NCI-H446 treated with DMSO at 0.1 percent for 48 hours (cell line): ENCODE measurements at places on chromosomes 12 and 14.

GRCh38 chr14:34029921-34030334 is 79.1 kb upstream of the EGLN3 start:
- no peak for DNase-seq

- DNase-seq, result no peak
Measured at GRCh38 chr14:43503508-43503907, 1003.6 kb downstream of the FSCB start.

- no peak for DNase-seq
Measured at GRCh38 chr12:65335981-65336380, 57.5 kb downstream of the MSRB3 start.

- DNase-seq, result no peak
Measured at GRCh38 chr14:28407996-28408395, 358.6 kb upstream of the FOXG1 start.

DNA sequence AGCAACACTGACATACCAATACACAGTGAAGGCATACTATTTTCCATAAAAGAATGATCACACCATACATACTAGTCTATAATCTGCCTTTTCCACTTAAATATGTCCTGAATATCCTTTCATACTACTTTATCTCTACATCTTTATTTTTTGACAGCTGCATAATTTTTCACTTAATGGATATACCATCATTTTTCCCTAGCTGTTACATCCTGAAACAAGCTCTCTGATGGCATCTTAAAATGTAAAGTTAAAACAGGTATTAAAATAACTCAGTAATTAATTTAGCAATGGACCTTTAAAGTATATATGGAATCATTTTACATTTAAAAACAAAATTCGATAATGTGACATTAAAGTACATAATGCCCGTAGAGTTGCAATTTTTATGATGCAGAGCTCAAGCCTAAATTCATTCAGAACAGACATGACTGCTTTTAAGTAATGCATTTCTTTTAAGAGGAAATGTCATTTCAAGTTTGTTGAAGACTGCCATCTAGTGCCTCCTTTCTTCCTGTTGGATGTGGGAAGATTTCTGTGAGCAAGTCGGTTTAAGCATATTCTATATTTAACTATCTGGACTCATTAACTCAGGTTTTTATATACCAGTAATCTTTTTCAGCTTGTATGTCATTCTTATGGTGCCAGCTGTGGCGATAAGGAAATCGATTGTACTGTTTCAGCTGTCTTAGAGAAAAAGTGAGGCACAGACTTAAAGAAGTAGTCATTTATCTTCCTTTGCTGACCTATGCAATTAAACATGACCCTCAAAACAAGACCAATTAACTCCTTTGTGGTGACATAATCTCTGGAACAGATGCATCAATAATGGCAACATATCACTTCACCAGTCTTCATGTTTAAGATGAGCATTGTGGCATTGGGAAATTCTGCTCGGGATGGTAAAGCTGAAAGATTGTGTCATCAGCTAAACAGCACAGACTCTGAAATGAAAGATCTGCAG is 20.3 kb downstream of the PRICKLE1 start:
- peak; percentile 38 for DNase-seq

DNA sequence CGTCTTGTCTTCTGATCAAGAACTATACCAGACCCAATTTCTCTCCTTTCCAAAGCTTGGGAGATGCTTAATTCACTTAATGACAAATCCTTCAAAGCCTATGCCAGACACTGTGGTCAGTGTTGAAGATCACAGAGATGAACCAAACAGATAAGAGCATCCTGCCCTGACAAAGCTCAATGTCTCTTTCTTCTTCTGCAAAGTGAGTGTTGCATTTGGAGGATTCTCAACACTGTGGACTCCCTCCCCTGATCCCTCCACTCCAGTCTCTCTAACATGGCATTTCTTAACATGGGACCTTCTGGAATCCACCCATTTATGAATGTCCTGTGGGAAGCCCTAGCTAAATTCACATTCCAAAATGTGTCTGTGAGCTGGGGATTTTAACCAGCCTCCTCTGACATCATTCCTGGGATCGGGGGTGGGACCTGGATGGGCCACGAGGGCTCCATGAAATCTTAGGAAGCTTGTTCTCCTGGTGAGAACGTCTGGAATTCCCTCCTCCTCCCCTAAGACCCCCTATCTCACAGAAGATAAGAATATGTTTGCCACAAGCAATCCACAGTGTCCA is 20.3 kb downstream of the SYNE3 start:
- no peak for DNase-seq

- DNase-seq, result no peak
Measured at GRCh38 chr12:31562594-31563328, 28.2 kb downstream of the DENND5B start.

DNA sequence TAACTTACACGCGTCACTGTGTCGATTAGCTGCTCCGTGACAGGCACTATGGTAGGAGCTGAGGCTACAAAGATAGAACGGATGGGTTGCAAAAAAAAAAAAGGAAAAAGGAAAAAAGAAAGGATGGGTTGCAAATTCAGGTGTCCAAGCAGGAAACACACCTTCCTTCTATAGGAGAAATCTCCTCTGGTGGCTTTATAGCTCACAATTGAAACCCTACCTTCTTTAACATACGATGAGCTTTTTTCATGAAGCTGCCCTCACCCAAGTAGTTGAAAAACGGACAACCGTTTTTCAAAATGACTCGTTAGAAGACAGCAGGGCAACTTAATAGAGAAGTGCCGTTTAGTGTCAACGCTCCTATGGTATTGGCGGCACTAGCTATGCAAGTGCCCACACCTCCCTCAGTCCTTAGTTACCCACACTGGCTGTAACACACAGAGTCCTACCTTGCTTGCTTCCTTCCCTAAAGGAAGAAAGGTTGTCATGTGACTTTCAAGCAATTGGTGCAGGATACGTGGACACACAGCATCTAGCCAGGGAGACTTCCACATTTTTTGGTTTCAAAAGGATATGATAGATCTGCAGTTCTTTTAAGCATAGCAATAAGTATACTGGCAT is 682 bp upstream of the TRIP11 start:
- no peak for DNase-seq

GRCh38 chr12:58346032-58346632 is 404.8 kb downstream of the ATP23 start:
- DNase-seq, result peak; percentile 35

DNA sequence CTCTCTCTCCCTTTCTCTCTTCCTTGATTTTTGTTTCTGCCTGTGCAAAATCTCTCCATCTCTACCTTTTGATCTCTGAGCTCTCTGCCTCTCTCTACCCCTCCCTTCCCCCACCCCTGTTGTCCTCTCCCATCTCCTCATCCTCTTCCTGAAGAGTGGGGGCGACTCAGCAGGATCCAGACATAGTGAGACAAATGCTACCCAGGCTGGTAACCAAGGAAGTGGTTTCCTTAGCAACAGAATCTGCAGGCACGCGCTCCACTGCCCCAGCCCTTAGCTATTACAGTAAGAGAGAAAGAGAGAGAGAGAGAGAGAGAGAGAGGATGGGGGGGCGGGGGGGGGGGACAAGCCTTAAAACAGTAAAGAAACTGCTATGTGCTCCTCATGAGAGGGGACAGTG is 85.6 kb downstream of the CMKLR1 start:
- DNase-seq, result no peak

GRCh38 chr14:103740991-103741689 is 25.5 kb downstream of the ZFYVE21 start:
- DNase-seq, result no peak

GRCh38 chr12:80936353-80936641 is 1.4 kb downstream of the LIN7A start:
- DNase-seq, result no peak

DNA sequence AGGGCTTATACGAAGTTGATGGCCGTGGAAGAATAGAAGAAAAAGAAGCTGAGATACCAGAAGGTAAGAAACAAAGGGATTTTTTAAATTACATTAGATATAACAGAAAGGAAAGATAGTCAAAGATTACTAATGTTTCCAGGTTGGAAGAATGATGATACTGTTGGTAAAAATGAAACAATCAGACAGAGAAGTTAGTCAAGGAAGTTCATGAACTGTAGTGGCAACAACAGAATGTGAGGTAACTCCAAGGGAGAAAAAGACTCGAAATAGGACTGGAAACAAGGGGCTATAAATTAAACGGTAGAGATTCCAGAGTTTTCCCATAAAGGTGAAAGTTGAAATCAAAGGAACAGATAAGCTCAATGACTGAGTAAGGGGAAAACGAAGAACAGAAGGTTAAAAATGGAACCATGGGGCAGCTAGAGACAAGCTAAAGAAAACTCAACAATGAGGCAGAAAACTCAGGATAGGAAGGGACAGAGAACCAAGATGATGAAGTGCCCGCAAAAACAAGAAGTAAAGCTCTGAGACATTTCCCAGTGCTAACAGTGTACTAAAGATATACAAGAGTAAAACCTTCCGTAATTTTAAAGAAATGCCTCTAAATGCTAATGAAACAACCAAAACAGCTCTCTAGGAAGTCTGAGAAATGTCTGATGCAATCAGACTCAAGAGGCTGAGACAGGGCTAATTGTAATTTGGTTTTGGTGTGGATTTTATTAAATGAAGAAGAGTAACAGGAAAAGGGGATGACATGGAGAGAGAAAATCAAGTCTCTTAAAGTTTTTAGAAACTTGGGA is 70.0 kb downstream of the PPP2R5E start:
- no peak for DNase-seq

GRCh38 chr12:127928615-127929571 is 338.1 kb upstream of the TMEM132C start:
- no peak for DNase-seq

GRCh38 chr14:67933266-67933665 is 113.7 kb downstream of the RAD51B start:
- DNase-seq, result no peak

- DNase-seq, result no peak
Measured at GRCh38 chr12:105852951-105853350, 285.8 kb downstream of the NUAK1 start.

- DNase-seq, result no peak
Measured at GRCh38 chr12:102396276-102396675, 84.1 kb downstream of the IGF1 start.

DNA sequence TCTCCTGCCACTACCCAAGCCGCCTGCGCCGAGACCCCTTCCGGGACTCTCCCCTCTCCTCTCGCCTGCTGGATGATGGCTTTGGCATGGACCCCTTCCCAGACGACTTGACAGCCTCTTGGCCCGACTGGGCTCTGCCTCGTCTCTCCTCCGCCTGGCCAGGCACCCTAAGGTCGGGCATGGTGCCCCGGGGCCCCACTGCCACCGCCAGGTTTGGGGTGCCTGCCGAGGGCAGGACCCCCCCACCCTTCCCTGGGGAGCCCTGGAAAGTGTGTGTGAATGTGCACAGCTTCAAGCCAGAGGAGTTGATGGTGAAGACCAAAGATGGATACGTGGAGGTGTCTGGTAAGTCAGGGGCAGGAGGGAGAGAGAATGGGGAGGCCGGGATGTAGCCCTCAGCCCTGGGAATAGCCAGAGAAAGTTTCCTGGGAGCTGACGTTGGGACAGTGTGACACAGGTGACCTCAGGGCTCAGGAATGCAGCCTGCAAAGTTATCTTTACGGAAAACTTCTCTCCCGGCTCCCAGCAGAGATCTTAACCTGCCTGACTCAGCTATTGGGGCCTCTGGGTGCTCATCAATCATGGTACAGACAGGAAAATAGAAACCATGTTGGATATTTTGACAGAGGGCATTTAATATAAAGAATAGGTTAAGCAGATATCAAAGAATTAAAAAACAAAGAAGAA is 747 bp downstream of the HSPB8 start:
- no peak for DNase-seq

- DNase-seq, result no peak
Measured at GRCh38 chr14:35213869-35214387, 78.3 kb upstream of the PSMA6 start.

DNA sequence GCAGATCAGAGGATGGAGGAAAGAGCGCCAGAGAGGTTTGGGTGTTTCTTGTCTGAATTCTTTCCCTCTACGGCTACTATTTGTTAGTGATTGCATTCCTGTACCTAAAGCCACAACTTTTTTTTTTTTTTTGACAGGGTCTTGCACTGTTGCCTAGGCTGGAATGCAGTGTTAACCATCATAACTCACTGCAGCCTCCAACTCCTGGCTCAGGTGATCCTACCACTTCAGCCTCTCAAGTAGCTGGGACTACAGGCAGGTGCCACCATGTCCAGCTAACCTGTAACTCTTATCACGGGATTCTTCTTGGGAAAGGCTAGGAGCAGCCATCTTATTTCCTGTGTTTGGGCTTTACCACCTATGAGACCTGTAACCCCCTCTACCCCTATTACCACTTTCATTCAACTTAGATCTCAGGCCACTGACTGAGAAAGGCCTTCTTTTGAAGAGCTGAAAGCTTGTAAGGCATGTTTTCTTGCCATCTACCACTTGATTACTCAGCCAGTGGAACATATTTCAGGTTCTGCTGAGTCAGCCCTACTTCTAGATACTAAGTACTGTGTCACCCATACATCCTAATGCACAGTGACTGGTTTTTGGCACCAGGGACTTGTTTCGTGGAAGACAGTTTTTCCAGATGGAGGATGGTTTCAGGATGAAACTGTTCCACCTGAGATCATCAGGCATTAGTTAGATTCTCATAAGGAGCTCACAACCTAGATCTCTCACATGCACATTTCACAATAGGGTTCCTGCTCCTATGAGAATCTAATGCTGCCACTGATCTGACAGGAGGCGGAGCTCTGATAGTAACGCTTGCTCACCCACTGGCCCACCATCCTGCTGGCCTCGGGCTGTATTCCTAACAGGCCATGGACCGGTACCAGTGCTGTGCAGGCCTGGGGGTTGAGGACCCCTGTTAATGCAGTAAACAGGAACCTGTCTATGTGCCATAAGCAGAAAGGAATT is 6.9 kb downstream of the VEZT start:
- no peak for DNase-seq

- DNase-seq, result no peak
Measured at GRCh38 chr12:24754690-24755638, 193.9 kb downstream of the BCAT1 start.

DNA sequence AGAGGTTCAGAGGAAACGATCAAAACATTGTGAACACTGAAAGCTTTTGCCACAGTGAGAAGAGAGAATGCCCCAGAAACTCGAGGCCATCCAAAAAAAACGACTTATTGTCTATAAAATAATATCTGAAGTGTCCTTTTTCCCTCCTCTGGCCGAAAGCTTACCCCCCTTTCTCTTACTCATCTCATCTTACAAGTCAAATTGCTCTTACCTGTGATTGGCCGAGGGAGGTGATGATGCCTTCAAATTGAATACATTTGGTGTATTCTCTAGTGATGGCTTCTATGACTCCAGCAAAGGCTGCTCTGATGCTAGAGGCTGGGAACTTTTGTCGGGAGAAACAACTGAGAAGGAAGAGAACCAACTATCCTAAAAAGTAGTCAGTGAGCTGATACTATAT is 90.7 kb downstream of the PTCSC3 start:
- DNase-seq, result no peak

GRCh38 chr14:52790011-52790755 is 1.2 kb downstream of the GNPNAT1 start:
- DNase-seq, result no peak

GRCh38 chr12:116299064-116299463 is 21.6 kb upstream of the MED13L start:
- DNase-seq, result no peak

- DNase-seq, result peak; percentile 37
Measured at GRCh38 chr14:89252887-89253532, 164.0 kb downstream of the FOXN3 start.

GRCh38 chr12:64747695-64748094 is 11.5 kb downstream of the GNS start:
- no peak for DNase-seq
